Calu3 (cell line): ENCODE measurements at places on chromosomes 13 and 19. TPM values are rescaled to one million over a fixed set of nuclear protein-coding genes. Genes with fewer than 3 reads are reported as not detected.

DNA sequence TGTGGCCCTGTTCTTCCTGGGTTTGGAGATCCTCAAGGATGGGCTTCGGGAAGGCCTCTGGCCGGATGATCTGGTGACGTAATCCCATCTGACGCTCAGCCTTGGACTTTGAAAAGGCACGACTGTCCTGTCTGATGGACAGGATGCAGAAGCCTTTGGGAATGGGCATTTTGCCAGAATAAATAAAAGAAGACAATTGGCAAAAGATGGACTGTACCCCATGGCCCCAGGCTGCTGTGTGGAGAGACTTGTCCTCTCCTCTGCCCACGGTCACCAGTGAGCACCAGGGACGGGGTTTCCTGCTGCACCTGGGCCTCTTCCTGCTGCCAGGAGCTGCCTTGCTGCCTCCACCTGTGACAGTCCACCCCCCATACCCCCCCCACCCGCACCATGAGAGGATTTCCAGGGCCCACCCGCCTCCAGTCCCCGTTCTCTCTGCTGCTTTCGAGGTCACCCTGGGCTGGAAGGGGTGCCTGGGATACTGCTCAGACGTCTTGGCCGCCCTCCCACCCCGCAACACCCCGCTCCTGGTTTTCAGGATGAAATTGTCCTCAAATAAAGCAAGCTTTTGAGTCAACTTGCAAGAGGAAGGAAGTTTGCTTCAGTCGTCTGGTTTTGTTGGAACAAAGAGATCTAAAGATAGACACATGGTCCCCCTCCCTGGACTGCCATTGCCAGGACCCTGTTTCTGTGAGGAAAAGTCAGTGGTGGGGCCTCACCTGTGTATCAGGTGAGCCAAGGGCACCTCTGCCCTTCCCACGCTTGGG lies 40.9 kb downstream of the MCF2L start:
- H3K36me3 ChIP-seq = no peaks in the 10 kb centered on the region
- no peaks in the 10 kb centered on the region for H3K27me3 ChIP-seq
- no peak for DNase-seq

DNA sequence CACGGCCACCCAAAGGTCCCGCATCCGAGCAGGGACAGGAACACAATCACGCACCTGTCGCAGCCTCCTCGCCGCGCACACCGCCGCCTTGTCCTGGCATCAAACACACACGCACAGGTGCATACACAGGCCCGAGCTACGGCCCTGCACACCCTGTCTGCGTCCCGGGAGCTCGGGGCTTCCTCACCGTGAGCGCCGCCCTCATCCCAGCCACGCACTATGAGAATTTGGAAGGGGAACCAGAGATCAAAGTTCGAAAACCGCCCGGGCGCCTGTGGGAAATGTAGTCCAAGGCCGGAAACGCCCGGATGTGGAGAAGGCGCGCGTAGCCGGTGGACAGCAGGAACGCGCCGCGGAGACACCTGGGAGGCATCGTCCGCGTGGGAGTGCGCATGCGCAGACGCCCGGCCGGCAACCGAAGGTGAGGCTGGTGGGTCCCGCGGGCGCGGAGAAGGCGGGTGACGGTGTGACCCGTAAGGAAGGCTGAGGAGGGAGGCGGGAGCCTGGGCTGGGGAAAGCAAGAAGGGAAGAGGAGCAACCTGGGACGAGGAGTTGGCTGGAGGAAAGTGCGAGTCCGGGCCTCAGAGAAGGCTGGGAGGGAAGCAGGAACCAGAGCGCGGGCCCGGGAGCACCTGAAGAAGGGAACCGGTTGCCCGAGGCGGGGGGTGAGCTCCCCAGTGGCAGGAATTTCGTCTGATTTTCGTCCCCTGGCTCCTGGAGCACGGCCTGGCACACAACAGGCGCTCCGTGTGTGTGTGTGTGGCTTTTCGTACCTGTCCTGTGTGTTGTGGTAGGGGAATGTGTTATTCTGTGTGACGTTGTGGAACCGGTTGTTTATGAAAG lies at the start of gene ZNF567:
Gene ZNF567, plus strand, starts transcription at position 399 of the 843 bp plus-strand sequence. CDS start 7,256 bp downstream, outside the sequence.
- DNase-seq = peak; percentile 99
- H3K36me3 ChIP-seq = peaks cover 56% of the 10 kb centered on the region
- no peaks in the 10 kb centered on the region for H3K27me3 ChIP-seq
- peaks cover 27% of the 10 kb centered on the region for H3K4me1 ChIP-seq
- peak within 1 kb of the TSS; percentile 100 for H3K4me3 ChIP-seq

- peaks cover 7% of the 10 kb centered on the region for H3K4me1 ChIP-seq
- H3K27ac ChIP-seq = peak overlapping the region; percentile 39
- H3K4me3 ChIP-seq = peak overlapping the region; percentile 65
- DNase-seq = no peak
- H3K36me3 ChIP-seq = peaks cover 72% of the 10 kb centered on the region
Observed at GRCh38 chr19:3982701-3983541, 2.3 kb downstream of the EEF2 start.

- no peaks in the 10 kb centered on the region for H3K36me3 ChIP-seq
- no peak overlapping the region for H3K4me3 ChIP-seq
- H3K27ac ChIP-seq = no peak overlapping the region
- no peaks in the 10 kb centered on the region for H3K27me3 ChIP-seq
- no peak for DNase-seq
- H3K4me1 ChIP-seq = no peaks in the 10 kb centered on the region
Observed at GRCh38 chr13:86562866-86563265, 763.6 kb upstream of the SLITRK6 start.

- H3K27ac ChIP-seq = peak within 1 kb of the TSS; percentile 47
- no peaks in the 10 kb centered on the region for H3K27me3 ChIP-seq
- peak; percentile 78 for DNase-seq
- peaks cover 21% of the 10 kb centered on the region for H3K36me3 ChIP-seq
- H3K4me3 ChIP-seq = peak within 1 kb of the TSS; percentile 85
Observed at GRCh38 chr13:113490496-113491417, at the start of gene DCUN1D2. DCUN1D2 (minus strand) TSS chr13:113490711; CDS start chr13:113490669, 42 bp downstream.

SKA3 gene
- total RNA-seq = 17.5 and 25.9 TPM in 2 replicates

DNA sequence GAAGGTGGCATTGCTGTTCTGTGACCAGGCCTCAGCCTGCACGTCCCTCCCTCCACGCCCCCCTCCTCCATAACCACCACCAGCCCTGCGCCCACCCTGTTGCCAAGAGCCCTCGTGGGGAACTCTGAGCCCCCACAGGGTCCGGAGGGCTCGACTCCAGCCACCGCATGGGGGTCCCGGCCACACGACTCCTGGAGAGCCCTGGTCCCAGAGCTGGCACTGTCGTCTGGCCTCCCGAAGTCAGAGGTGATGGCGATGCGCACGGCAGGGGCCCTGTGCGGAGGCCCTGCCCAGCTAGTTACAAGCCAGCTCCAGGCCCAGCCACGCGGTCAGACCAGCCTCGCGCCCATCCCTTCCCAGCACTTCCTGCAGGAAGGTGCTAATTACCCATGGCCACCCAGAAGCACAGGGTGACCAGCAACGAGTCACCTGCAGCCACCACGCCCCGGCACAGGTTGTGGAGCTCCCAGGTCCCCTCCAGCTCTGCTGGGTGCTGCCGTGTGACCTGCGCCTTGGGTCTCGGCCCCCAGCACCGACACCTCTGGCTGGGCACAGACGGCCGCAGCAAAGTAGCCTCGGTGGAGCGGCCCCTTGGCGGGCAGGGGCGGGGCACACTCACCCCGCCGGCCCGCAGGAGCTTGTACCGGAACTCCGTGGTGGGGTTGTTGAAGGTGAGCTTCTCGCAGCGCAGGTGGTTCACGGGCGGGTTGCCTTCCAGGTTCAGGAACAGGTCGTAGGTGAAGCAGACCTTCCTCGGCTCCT lies 49.6 kb downstream of the MLLT1 start:
- no peak overlapping the region for H3K4me3 ChIP-seq
- DNase-seq = no peak
- no peaks in the 10 kb centered on the region for H3K27me3 ChIP-seq
- peaks cover 19% of the 10 kb centered on the region for H3K36me3 ChIP-seq
- H3K27ac ChIP-seq = peak overlapping the region; percentile 70
- H3K4me1 ChIP-seq = no peaks in the 10 kb centered on the region

DNA sequence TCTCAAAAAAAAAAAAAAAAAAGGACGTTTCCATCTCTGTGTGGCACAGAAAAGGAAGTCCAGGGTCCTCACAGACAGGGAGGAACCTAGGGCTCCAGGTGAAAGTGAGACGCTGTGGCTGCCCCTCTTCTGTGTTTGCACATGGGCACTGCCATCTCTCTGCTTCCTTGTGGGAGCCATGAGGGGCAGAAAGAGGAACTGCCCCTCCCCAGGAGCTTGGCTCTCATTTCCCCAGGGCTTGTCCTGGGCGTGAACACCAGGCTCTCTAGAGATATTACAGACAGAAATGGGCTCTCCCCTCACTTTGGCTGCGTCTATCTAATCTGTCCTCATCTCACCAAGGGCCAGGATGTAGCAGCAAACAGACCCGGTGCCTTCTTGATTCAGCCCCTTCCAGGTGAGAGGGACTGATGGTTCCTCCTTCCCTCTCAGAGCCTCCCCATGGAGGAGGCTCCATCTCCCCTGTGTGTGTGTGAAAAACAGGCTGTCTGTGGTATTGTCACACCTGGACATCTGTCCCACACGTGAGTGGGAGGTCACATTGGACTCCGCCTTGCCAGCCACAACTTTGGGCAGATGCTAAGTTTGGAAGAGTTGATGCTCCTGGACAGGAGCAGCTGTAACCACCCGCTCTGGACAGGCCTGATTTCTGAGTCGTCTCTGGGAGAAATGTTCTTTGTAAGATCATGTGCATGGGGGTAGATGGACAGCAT lies 840 bp upstream of the LILRA4 start:
- H3K4me1 ChIP-seq = peaks cover 11% of the 10 kb centered on the region
- H3K4me3 ChIP-seq = no peak overlapping the region
- H3K36me3 ChIP-seq = no peaks in the 10 kb centered on the region
- peaks cover 43% of the 10 kb centered on the region for H3K27me3 ChIP-seq
- no peak overlapping the region for H3K27ac ChIP-seq
- no peak for DNase-seq

DNA sequence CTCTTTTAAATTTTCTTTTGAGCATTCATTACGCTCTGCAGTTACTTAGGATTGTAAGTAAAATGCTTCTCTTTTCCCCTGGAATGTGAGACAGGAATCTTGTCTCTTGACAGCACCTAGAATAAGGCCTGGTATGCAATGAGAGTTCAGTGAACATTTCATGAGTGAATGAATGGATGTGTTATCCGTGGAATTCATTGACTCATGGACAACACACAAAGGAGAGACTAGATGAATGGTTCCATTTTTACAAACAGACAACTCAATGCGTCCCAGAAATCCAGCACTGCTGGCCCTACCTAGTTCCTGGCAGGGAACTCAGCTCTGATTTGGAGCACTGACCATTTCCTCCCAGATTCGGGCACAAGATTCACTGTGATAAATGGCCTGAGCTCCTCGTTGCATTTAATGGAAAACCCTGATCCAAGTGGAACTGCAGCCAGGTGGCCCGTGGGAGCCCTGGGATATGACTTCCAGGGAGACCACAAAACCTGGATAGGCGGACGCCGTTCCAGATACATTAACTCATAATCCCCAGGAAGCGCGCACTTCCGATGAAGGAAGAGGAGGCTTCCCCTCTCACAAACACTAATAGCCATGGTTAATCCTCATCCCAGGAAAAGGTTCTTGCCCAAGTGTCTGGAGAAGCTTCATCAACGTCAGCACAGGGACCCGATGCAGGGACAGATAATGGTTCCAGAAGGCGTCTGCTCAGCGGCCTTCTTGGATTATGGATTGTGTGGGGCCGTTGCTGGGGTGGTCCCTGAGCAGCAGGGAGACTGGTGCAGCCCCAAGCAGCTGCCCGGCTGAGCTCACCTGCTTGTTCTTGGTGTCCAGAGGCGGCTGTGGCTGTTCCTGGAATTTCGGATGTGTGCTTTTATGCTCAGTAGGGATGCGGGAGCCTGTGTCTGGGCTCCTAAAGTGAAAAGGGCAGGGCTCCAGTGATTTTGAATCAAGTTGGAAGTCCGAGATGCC lies 211.1 kb upstream of the TSHZ3 start:
- H3K4me1 ChIP-seq = no peaks in the 10 kb centered on the region
- H3K4me3 ChIP-seq = no peak overlapping the region
- H3K36me3 ChIP-seq = no peaks in the 10 kb centered on the region
- no peak for DNase-seq
- H3K27ac ChIP-seq = no peak overlapping the region

GRCh38 chr13:98180092-98180491 lies 3.0 kb upstream of the RNF113B start:
- H3K36me3 ChIP-seq = no peaks in the 10 kb centered on the region
- no peaks in the 10 kb centered on the region for H3K4me1 ChIP-seq
- no peak for DNase-seq
- no peak overlapping the region for H3K4me3 ChIP-seq
- no peaks in the 10 kb centered on the region for H3K27me3 ChIP-seq
- H3K27ac ChIP-seq = no peak overlapping the region

DNA sequence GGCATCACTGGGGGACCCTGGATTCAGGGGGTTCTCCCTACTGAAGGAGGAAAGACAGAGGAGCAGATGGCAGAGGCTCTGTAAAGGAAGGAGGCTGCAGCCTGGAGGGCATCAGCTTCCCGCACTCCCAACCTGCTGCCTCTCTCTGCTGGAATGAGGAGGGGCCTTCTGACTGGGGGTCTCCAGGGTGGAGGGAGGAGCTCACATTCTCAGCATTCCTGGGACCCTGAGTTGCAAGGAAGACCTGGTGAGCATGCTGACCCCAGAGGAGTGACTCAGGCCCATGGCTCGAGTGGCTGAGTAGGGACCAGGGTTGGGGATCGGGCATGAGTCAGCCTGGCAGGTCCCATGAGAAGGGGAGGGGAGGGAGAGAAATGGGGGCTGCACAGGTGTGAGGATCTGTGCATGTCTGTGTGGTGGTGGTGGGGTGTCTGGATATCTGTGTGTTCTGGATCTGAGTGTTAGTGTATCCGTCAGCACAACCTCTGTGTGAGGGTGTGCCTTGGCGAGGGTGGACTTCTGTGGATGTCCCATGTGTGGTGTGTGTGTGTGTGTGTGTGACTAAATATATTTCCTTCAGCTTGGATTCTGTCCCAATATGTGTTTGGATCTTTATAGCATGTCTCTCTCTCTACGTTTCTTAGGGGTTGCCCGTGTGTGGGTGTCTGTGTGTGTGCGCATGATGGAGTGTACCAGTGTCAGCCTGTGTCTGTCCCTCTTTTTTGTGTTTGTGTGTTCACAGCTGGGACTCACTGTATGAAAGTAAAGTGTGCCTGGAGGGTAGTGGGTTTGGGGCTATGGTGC lies 4.6 kb downstream of the AXL start:
- H3K4me1 ChIP-seq = peaks cover 54% of the 10 kb centered on the region
- peak overlapping the region; percentile 98 for H3K27ac ChIP-seq
- peaks cover 76% of the 10 kb centered on the region for H3K36me3 ChIP-seq
- DNase-seq = peak; percentile 80
- H3K27me3 ChIP-seq = no peaks in the 10 kb centered on the region

GRCh38 chr13:110648146-110648819 lies 32.9 kb downstream of the NAXD start:
- no peaks in the 10 kb centered on the region for H3K4me1 ChIP-seq
- H3K27me3 ChIP-seq = no peaks in the 10 kb centered on the region
- no peak for DNase-seq
- H3K36me3 ChIP-seq = peaks cover 9% of the 10 kb centered on the region
- H3K4me3 ChIP-seq = no peak overlapping the region

DNA sequence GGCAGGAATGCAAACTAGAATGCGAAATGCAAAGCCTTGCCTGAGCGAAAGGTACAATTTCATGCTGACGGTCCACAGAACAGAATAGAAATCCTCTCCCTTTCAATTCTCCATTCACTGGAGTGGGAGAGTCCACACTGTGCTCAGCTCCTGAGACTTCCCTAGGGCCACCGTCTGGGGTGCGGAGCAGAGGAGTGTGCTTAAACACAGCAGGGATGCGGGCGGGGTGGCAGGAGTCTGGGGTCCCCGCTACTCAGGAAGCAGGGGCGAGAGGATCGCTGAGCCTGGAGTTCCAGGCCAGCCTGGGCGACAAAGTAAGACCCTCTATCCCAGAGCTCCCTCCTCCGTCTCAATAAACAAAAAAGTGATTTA lies 552 bp upstream of the ZNF816 start:
- no peak for DNase-seq
- H3K36me3 ChIP-seq = peaks cover 41% of the 10 kb centered on the region
- H3K27ac ChIP-seq = peak overlapping the region; percentile 86
- H3K4me3 ChIP-seq = peak overlapping the region; percentile 95
- no peaks in the 10 kb centered on the region for H3K27me3 ChIP-seq

GPC6 gene
- not detected in 2 replicates for total RNA-seq
